ENCODE measurements at places on chromosomes 3 and 15. TPM values are rescaled to one million over a fixed set of nuclear protein-coding genes. Genes with fewer than 3 reads are reported as not detected.

GRCh38 chr15:50278496-50278895, 13.0 kb upstream of the HDC start:
- no peak for DNase-seq

DNA sequence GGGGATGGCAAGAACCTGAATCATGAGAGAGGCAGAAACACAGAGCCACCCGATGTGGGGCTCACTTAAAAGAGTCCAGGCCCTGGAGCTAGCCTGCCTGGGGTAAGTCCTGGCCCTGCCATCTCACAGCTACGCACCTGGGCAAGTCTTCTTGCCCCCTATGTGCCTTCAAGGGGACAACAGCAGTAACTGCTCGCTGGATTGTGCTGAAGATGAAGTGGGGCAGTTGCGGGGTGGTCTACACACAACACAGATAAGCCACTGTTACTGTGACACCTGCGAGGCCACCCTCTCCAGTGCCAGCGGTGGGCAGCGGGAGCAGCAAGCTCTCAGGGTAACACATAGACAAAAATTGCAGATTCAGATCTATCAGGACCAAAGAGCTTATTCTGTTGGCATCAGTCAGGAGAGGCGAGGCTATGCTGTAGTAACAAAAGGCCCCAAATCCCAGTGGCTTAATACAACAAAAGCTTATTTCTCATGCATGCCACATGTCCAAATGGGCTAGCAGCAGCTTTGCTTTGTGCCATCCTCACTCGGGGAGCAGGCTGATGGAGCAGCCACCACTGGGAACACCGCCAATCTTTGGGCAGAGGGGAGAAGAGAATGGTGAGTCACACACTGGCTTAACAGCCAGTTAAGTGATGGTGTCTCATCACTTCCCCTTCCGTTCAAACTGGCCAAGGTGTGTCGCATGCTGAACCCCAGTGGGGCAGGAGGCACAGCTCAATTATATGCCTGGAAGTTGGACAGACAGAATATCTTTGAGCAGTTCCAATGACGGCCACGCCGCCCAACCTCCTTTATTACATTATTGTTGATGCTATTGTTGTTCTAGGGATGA, 78.3 kb downstream of the WNT7A start:
- no peak for DNase-seq

The TBC1D23 gene
- 61.4 TPM for total RNA-seq

GRCh38 chr3:141949399-141949798, 73.0 kb downstream of the ATP1B3 start:
- no peak for DNase-seq

GRCh38 chr3:123401836-123402530, 46.9 kb downstream of the ADCY5 start:
- peak; percentile 52 for DNase-seq

- DNase-seq, result no peak
Measured at GRCh38 chr15:81766829-81767475, 278.9 kb downstream of the MEX3B start.

DNA sequence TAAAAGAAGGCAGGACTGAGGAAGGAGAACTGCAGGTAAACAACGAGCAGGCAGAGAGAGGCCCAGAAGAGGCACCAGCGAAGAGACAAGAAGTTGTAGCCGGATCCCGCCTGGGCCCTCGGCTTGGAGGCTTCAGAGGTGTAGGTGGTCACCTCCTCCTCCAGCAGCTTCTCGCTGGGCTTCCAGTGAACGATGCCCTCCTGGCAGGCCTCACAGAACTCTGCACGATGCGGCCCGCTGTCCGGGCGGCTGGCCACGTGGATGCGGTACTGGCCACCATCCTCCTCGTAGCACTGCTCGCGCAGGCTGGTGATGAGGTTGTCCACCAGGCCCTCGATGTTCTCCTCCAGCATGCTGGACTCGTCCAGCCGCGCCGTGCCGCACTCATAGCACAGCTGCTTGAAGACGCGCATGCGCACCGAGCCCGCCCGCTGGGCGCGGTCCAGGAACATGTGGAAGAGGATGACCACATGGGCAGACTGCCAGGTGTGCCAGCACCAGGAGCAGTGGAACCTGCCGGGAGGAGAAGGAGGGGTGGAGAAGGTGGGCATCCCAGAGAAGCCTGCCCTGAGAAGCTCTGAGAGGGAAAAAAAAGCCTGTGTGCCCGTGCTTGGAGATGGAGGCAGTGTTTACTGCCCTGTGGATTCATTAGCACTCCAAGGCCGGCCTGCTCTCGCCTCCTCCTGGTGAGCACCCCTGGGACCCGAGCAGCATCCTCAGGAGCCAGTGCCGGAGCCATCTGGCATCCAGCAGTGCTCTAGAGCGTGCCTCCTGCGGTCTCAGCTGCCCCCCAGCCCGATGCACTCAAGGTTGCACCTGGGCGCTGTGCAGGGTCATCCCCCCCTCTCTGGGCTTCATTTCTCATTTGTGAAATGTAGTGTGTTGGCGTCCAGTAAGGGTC, 3.6 kb downstream of the RTP2 start:
- no peak for DNase-seq

DNA sequence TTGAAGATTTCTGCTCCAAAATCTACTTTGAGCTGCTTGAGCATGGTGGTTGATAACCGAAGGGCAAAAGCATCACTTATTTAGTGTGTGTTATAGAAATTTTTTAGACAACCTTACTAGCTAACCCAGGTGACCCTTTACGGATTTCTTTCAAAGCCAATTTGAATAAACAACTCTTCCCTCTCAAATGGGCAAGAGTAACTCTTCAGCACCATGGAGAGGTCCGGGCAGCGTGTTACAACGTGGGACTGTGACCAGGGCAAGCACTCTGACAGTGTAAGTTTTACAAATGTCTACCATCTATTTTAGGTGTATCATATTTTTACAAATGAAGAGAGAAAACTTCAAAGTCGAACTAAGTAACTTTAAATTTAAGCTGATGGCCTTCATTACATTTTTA, 471.8 kb downstream of the MFSD1 start:
- no peak for DNase-seq

GRCh38 chr3:113895964-113896363, 51.8 kb upstream of the ZDHHC23 start:
- no peak for DNase-seq

The CCR9 gene
- total RNA-seq, result 3.1 TPM

DNA sequence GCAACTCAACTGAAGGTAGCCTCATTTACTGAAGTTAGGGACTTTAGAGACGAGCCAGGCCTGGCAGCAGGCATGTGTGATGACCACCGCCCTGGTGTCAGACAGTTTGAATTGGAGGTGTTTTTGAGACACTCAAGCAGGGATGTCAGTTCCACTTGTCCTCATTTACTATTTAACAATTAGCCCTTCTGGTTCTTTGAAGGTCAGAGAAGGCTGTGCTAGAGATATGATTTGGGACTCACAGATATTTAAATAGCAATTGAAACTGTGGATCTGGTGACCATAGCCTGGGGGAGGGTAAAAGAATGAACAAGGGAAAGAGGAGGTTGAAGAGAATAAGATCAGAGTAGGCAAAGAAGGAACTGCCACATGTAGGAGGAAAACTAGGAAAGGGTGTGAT, 74.6 kb downstream of the REC114 start:
- no peak for DNase-seq

DNA sequence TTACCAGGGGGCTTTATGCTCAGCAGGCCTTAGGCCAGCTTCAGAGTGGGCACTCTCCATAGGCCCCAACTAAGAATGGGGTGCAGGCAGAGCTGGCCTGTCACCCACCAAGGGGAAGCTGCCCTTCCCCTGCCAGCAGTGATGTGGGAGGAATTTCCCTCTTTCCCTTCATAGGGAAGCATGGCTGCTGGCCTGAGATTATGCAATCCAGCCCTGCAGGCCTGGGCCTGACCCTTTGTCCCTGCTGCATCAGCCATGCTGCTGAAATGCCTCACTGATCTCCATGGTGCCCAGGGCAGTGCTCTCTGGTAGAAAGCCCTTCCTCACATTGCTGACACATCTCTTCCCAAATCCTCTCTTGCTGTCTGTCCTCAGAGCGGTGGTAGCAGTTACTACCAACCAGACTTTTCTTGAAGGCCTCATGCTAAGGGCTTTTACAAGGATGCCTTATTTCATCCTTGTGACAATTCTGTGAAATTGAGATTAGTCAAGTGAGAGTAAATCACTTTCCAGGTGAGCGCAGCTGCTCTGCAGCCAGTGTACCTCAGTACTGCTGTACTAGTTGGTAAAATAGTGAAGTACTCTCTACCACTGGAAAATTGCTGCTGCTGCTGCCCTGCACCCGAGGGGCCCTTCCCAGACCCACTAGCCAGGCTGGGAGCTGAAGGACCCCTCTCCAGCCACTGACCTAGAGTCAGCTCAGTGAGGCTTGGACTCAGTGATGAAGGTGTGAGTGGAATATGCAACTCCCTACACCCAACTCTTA, 33.8 kb downstream of the MRAS start:
- DNase-seq, result no peak

The ITGB5 gene
- total RNA-seq, result 124 TPM

DNA sequence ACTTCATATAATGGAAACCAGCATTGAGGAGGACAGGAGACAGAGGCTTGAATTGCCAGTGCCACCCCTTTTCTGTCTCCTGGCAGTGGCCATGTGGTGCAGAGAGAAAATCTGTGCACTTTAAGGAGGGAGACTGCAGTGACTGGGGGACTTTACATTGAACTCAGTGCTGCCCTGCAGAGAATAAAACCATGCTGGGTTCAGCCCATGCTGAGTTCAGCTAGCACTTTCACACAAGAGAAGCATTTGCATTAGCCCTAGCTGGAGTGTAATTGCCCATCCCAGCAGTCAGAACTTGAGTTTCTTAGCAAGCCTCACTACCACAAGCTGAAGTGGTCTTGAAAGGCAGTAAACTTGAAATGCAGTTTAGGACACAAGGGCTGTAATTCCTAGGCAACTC, 677.5 kb downstream of the ZPLD1 start:
- DNase-seq, result no peak

DNA sequence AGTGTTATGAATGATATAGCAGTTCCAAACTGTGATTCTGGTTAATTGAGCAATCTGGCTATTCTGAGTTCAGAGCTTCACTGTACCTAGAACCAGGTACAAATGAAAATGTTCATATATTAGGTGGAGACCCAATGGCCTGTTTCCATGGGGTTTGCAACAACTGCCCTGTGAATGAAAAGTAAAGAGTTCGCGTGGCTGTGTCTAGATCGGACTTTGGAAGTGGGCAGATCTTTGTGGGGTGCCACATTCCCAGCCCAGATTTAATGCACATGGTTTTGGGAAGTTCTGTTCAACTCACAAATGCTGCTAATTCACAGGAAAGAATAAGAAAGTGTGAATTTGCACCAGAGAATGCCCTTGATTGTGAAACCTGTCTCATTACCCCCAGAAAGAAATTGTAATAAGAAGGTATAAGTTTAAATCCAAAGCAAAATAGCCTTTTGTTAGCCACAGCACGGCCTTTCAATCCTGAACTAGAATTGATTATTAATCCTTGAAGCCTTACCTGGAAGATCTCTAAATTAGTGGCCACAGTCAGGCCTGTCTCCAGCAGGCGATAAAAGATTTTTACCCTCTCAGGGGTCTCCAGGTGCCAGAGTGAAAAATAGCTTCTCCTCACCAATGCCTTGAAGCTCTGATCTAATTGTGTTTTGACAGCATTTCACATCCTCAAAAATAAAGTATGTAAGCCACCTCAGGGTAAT, 22.6 kb downstream of the WHAMM start:
- no peak for DNase-seq

The SLC9C1 gene
- not detected for total RNA-seq

DNA sequence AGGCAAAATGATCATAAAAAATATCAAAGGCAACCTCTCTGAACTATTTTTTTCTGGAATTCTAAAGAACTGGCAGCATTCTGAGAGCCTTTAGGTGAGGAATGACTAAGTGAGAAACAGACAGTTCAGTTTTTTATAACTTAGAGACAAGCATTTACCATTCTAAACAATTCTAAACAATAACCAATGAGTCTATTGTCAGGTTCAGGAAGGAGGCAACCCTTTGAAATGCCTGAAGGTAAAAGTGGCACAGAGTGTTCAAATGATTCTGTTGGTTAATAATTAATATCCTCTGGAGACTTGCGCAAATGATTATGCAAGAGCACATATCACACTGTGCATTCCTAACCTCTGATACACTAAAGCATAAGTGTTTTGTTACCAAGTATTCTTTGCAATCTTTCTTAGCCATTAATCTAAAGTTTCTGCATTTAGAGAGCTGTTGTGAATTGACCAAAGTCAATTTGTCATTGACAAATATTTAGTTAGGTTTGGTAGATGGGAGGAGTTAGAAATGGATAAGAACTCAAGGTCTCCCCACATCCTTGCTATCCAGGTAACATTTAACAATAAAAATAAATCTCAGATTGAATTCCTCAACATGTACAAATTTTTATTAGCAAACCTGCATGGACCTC, 9.2 kb upstream of the TGFBR2 start:
- no peak for DNase-seq

GRCh38 chr15:84797212-84797611, 19.9 kb upstream of the ALPK3 start:
- DNase-seq, result no peak

DNA sequence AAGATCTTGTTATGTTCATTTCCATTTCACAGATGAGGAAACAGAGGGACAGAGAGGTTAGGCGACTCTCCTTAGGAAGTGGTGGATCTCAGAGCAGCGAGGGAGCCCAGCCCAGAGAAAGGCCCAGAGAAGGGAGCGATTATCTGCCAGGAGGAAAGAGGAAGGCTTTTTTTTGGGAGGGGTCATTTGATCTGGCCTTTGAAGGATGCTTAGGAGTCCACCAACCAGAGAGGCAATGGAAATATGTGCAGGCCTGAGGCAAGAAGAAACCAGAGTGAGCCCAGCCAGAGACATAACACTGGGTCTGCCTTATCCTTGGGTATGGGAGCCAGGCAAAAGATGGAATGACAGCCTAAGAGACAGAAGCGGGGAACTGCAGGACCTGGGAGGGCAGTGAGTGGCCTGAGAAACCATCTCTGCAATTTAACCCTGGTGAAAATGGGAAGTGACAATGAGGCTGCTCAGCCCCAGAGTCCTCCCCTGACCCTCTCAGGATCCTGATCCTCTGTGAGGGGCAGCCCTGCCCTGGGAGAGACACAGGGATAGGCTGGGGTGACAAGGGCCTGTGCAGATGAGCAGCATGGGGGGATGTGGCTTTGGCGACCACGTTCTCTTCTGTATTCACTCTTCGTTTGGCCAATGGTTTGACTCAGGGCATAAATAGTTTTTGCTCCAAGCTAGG, 163.2 kb downstream of the WNT7A start:
- DNase-seq, result peak; percentile 32

The ADGRG7 gene
- not detected for total RNA-seq

DNA sequence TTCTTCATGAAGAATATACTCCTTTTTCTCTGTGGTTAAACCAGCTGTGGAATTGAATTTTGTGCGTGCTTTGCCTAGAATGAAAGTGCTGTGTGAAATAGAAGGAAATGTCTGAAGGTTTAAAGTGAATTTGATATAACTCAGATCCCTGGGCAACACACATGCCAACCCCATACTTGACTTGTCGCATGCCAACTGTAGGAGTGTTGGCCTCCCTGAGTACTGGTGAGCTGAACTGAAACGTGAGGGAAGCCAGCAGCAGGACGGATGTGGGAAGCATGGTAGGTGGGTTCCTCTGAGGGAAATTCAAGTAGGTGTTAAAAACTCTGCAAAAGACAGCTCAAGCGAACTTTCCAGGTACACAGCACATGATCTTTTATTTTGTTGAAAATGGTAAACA, 14.7 kb downstream of the FAN1 start:
- DNase-seq, result no peak
